Stimulated activated CD8-positive, alpha-beta memory T cell treated with anti-CD3 and anti-CD28 coated beads, Interleukin-4, amount 100 ng/mL, for 4 hours (primary cell): ENCODE measurements at places on chromosomes 5 and 9.

GRCh38 chr9:4272126-4272525, 27.7 kb downstream of the GLIS3 start:
- DNase-seq = no peak

GRCh38 chr9:77010527-77010926, 8.9 kb upstream of the FOXB2 start:
- DNase-seq = no peak

DNA sequence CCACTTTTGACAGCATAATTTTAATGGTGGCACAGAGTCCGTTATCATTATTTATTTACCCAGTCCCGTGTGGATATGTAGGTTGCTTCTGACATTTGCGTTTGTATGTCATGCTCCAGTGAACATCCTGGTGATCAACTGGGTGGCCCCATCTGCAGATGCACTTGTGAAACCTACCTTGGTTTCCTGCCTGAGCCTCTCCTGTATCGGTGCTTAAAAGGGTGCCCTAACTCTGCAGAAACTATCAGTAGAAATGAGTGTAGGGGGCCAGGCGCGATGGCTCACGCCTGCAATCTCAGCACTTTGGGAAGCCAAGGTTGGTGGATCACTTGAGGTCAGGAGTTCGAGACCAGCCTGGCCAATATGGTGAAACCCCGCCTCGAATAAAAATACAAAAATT, 92.1 kb upstream of the IER5L start:
- DNase-seq = no peak

DNA sequence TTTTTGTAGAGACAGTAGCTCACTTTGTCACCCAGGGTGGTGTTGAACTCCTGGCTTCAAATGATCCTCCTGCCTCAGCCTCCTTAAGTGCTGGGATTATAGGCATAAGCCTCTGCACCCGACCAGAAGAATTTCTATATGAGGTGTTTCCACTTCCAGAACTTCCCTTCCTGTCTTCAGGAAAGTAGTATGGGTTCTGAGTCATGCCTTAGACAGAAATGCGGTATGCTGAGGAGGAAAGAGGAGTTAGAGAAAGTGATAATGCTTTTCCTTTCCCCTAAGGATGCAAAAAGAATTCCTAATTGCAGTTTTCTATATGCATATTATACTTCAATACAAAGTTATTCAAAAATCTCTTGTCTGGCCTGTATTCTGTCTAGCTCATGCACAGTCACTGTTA, 16.4 kb upstream of the ADAMTSL1 start:
- no peak for DNase-seq

DNA sequence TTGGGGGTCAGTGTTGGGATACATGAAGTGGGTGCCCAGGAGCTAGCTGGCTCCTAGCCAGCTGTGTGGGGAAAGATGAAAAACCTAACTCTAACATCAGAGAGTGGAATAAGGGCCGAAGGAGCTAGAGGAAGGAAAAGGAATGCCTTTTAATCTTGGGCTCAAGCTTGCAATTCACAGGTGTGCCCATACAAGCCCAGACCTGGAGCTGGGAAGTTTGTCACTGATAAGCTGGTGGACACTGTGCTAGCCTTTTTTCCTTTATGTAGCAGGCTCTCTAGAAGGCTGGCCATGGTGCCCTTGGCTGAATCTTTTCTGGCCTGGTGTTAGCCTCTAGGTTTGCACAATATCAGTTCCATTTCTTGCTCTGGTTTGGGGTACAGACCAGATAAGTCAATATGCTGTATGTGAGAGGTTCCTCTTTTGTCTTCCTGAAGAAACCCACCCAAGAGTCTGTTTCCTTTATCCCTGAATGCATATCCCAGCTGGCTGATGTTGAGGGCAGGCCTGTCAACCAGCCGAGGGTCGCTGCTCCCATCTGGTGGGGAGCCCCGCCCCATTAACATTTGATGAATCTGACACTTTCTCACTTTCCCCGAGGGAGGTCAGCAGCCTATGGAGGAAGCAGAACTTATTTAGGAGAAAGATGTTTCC, 92.4 kb upstream of the CXCL14 start:
- no peak for DNase-seq

GRCh38 chr9:95025213-95026147, 292.0 kb downstream of the FANCC start:
- DNase-seq = no peak

DNA sequence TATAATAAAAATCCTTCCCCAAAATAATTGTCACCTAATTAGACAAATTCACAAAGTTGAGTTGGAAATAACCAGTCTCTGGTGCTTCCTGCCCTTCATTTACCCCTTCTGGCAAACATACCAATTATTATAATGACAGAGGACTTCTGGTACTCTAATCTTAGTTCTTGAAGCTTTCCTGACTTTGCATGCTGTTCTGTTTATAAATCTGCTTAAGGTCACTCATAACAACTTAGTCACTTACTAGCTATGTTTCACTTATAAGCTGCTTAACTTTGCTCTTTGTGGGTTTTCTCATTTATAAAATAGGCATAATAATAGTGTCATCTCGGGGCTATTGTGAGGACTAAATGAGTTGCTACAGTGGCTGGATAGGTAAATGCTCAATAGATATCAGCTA, 446.5 kb downstream of the EFNA5 start:
- DNase-seq = no peak

GRCh38 chr9:114706711-114707110, 24.7 kb upstream of the TEX48 start:
- DNase-seq = no peak

GRCh38 chr9:1434052-1434767, 384.1 kb downstream of the DMRT2 start:
- no peak for DNase-seq

GRCh38 chr5:39176759-39177630, 42.4 kb downstream of the FYB1 start:
- no peak for DNase-seq

- no peak for DNase-seq
Observed at GRCh38 chr5:1063661-1064382, 48.0 kb downstream of the SLC12A7 start.

DNA sequence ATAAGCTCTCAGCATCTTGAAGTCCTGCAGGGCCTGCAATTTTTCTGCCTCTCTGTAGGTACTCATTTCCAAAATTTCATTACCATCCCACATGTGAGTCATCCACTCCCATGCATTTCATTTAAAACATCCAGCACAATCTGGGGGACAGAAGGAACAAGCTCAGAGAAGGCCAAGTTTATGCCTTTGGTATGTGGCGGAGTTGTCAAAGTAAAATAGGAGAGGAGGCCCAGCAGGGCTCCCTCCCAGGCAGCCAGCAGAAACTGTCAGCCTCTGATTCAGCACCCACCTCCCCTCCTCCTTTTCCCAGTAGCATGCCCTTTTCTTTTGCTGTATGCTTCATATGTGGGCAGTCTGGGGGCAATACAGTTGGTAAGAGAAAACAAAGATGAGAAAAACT, 126.4 kb upstream of the ZNF366 start:
- no peak for DNase-seq

DNA sequence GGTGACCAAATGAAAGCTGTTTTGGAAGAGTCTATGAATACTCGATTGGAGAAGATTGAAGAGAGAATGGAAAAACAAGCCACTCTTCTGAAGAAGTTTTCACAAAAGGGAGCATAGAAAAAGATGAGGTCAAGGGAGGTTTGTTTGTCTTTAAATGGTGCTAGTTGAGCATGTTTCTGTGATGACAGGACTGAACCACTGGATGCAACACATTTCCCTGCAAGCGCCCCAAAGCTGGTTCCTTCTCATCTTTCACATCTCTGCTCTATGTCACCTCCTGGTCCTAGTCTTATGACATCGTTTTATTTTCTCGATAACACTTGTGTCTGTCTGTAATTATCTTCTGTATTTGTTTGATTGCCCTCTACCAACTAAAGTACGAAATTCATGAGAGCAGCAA, 3.8 kb upstream of the CCDC192 start:
- DNase-seq = no peak

DNA sequence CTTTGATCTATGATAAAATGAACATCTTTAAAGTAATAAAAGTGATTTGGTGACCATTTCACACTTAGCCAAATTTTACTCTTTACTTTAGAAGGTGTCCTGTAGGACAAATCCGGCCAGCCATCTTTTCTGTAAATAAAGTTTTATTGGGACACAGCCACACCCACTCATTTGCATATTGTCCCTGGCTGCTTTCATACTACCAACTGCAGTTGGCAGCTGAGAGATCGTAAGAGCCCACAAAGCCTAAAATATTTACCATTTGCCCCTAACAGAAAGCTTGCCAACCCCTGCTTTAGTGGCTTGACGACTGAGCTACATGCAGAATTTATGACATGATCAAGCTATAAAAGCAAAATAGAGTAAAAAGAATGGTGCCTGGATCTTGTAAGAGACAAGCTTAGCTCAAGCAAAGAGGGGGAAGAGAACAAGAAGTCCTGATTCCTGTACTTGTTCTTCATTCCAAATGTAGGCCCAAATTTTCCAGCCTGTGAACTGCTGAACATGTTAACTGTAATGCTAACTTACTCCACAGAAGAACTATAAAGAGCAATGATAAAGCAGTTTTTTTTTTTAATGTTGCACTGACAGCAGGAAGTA, 7.4 kb upstream of the FBXO10 start:
- DNase-seq = no peak

GRCh38 chr9:127965953-127966352, 14.8 kb downstream of the EEIG1 start:
- DNase-seq = no peak

DNA sequence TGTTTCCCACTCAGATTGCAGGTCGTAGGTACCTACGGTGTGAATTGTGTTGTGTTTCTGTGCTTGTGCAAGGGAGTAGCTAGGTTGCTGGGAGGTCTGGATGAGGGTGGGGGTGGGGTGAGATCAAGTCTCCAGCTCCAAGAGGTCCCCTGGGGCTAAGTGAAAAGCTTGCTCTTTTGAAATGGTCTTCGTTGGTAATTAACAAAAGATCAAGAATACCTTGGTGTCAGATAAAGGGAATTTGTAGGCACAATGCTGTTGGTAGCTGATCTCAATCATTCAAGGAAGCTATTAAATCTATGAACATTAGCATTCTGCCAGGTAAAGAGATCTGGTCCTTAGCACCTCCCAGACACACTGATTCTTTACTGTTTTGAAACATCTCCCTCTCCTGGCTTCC, 928 bp upstream of the PCDHGC4 start:
- DNase-seq = no peak

GRCh38 chr5:168607946-168608345, 28.8 kb upstream of the PANK3 start:
- no peak for DNase-seq

GRCh38 chr5:127492854-127493738, 24.3 kb upstream of the PRRC1 start:
- no peak for DNase-seq

DNA sequence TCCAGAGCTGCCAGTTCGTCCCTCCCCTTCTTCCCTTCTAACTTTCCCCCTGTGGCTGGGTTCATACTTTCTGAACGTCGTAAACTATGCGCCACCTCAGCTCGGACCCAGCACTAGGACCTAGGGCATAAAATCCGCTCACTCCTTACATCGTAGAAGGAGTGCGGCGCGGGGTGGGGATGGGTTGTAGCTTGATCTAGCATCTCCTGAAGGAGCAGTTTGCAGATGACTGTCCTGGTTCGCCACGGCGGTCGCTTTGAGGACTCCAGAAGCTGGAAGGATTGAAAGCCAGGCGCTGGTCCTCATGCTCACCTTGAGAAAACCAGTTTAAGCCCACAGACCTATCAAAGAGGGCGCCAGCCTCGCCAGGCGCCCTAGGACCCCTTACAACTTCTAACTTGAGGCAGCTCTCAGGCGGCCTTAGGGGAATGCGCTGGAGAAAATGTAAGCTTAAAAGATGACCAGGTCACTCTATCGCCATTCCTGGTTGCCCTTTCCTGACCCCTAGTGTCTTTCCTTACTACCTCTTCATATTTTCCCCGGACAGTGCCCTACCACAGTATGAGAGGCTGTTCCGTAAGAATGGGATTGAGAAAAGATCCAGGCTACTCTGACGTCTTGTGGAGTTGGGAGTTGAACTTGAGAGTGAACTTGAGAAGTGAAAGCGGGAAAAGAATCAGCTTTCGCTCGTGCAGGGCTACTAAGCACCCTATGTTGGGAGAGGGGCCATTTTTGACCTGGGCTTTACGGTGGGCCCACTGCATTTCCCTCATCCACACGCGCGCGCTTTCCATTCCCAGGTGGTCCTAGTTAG, 2.8 kb downstream of the RORB start:
- DNase-seq = no peak

DNA sequence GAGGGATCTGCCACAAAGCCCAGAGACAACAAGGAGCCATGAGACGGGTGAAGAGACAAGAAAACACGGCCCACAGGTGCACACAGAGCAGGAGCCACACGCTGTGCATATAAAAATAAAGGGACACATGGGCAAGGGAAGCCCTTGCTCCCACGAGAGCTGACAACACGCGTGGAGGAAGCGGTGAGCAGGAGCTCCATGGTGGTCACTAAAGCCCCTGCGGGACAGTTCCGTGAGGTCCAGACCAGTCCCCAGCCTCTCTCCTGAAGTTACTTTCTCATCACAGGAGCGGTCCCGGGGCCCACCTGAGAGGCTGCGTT, 90.7 kb downstream of the CAMSAP1 start:
- no peak for DNase-seq

DNA sequence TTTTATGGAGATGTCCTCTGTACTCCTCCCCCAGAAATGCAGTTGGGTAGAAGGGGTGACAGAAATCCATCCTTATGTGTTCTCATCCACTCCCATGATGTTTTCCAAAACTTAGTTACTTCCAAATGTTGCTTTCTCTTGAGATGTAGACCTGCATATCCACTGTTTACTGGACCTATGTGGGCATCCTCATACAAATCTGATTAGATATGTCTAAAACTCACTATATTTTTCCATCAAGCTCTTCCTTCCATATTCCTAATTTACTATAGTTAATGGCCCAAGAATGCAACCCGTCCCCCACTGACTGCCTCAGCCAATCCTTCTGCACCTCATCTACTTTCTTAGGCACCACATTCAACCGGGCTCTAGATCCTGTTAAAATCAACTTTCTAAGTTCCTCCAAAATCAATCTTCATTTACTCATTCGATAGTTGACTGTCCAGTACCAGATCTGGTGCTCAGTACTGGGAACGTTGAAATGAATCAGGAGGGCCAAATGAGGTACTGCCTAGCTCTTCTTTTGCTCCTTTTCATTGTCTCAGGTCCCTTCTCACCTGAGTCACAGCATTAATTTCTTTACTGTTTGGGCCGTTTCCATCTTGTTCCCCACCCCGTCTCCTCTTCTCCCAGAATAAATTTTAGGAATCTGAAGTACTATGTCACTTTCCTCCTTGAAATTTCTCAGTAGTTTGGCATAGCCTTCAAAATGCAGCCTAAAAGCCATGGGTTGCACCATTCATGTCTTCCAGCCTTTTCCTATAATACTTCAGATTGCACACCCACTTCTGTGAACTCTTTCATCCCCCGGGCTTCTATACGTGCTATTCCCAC, 7.9 kb downstream of the PLK2 start:
- no peak for DNase-seq

GRCh38 chr9:98043915-98044314, 12.6 kb upstream of the NANS start:
- DNase-seq = no peak

DNA sequence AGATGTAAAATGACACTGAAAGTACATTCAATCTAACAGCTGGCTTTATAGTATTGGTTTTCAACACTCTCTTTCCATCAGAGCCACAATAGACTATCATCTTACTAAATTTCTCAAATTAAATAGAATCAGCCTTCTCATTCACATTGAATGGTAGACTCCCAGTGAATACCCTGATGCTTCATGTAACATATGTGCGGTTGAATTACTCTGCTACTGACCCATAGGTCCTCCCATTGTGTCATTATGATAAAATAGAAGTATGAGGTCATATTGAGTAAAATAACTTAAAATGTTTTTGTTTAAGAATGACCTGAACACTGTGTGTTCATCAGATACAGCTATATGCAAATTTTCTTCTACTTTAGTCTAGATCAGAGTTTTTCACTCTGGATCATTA, 75.9 kb upstream of the ADAMTSL1 start:
- no peak for DNase-seq
